Activated CD4-positive, alpha-beta T cell treated with anti-CD3 and anti-CD28 coated beads for 24 hours (primary cell): ENCODE measurements at places on chromosomes 16 and 17.
A peak's percentile ranks its signal among the peaks of the same experiment; 100 is the strongest.

GRCh38 chr16:20023190-20023589 is 50.5 kb downstream of the GPR139 start:
- no peak for DNase-seq

DNA sequence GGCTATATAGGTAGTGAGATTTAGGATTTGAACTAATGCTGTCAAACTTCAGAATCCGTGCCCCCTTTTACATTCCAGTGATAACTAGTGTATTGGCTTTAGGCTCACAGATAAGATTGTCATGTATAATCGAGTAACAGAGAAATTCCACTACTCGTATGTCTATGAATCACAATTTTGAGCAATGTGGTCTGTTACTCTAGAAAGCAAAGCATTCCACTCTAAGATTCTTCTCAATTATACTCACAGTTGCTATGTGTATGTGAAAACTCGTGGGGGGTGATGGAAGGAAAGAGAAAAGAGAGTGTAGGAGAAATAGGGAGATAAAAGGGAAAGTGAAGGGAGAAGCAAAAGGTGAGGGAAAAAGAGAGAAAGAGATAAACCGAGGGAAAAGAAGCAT is 1175.1 kb upstream of the GOT2 start:
- DNase-seq, result no peak

DNA sequence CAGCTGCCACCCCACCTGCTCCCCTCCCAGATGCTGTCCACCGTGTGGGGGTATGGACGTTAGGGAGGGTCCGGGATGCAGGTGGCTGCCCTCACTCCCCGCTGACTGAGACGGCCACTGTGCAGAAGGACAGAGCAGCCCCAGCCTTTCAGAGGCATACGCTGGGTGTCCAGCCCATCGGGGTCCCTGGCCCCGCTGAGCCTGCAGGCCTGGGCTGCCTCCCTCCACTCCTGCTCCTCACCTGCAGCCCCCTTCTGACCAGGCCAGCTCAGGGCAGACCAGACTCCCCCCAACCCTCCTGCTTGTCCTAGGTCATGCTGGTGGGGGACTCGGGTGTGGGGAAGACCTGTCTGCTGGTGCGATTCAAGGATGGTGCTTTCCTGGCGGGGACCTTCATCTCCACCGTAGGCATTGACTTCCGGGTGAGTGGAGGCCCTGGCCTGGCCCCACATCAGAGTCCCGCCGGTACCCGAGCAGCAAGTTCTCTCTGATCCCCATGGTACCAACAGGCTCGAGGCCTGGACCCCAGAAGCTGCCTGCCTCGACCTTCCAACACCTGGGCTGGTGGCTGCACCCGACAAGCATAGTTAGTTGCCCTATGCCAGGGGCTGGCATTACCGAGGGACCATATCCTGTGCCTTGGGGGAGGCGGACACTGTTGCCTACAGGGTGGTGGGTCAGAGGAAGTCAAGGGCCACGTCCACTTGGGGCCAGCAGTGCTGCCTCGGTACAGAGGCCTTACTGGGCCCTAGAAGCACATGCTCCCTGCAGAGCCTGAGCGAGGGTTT is 1.4 kb downstream of the RAB26 start:
- DNase-seq, result peak; percentile 36

- peak; percentile 28 for DNase-seq
Observed at GRCh38 chr16:588639-588888, 1.3 kb upstream of the RAB40C start.

GRCh38 chr16:5064915-5065314 is 841 bp downstream of the C16orf89 start:
- no peak for DNase-seq

DNA sequence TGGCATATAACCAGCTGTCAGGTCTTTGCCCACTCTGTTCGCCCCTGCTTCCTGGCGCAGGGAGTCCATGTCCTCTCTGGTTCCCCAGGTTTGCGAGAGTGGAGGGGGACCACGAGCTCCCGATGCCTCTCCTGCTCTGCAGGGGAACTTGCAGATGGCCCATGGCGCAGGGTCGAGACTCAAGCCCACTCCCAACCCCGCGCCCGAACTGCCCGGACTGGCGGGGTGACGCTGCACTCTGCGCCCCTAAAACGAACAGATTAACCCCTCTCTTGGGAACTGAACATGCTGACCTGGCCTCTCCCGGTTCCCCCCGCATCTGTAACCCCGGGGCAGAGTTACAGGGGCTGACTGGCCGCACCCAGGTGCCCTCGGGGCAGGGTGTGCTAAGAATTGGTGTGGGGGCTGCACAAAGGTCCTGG is 681 bp upstream of the PLA2G15 start:
- no peak for DNase-seq

DNA sequence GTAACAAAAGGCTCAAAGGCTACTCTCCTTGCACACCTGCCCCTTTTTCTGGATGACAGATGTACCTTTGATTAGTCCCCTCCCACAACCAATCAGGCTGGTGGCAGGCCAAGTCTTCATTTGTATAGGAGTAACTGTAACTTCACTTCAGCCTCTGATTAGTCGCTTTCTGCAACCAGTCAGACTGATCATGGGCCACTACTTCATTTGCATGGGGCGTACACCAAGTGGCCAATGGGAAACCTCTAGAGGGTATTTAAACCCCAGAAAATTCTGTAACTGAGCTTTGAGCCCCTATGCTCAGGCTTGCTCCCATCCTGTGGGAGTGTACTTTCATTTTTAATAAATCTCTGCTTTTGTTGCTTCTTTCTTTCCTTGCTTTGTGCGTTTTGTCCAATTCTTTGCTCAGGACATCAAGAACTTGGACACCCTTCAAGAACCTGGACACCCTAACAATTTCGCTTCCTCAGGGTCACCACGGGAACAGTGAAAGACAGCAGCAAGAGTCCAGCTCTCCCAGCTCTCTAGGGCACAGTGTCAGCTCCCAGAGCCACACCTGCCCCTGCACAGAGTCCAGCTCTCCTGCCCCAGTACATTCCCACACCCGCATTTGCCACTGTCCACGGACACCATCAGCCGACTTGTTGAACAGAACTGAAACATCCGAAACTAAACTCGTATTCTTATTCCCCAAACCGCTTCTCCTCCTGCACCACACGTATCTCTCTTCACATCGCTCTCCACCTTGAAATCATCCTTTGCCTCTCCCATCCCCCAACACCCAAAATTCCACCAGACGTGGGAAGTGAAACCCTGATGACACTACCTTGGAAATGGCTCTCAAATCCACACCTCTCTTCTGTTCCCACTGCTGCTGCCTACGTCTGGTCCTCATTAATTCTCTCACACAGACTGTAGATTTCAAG is 53.4 kb downstream of the ABCC12 start:
- no peak for DNase-seq

DNA sequence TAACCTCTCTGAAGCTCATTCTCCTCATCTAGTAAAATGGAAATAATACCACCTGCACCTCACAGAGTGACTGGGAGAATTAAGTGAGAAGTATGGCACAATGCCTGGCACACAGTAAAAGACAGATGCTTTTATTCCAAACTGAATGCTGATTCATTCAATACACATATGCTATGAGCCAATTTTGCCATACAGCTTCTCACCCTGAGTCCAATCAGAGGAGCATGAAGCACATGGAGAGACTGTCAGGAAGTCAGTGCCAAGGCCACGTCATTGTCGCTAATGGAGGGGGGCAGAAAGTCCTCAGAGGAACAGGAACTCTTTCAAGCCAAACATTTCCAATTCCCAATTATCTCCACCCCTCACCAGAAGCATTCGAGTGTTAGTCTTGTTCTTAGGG is 11.6 kb downstream of the MKS1 start:
- DNase-seq, result no peak

GRCh38 chr16:74892574-74893461 is 92.1 kb downstream of the WDR59 start:
- no peak for DNase-seq

GRCh38 chr16:61277849-61278248 is 758.4 kb downstream of the CDH8 start:
- DNase-seq, result no peak

DNA sequence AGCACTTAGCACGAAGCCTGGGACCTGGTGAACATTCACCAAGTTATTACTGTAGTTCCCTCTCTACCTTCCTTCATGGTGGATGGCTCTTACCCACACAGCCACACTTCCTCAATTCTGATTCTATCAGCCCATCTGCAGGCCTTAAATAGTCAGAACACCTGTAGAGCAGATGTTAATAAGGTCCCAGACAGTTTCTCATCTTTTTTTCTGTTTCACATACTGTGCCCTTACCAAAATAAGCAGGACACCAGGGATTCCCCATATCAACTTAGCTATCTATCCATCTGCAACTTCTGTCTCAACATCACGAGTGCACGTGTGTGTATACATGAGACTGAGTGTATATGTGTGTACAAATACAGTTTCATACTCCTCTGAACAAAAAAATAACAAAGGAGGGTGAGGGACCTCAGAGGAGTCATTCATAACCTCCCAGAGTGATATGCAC is 2.8 kb downstream of the RECQL5 start:
- no peak for DNase-seq

- DNase-seq, result no peak
Observed at GRCh38 chr16:80144191-80144590, 396.6 kb upstream of the DYNLRB2 start.

- DNase-seq, result no peak
Observed at GRCh38 chr17:57672971-57673370, 72.1 kb downstream of the CCDC182 start.

GRCh38 chr16:84312783-84313382 is 18.2 kb downstream of the WFDC1 start:
- DNase-seq, result no peak

DNA sequence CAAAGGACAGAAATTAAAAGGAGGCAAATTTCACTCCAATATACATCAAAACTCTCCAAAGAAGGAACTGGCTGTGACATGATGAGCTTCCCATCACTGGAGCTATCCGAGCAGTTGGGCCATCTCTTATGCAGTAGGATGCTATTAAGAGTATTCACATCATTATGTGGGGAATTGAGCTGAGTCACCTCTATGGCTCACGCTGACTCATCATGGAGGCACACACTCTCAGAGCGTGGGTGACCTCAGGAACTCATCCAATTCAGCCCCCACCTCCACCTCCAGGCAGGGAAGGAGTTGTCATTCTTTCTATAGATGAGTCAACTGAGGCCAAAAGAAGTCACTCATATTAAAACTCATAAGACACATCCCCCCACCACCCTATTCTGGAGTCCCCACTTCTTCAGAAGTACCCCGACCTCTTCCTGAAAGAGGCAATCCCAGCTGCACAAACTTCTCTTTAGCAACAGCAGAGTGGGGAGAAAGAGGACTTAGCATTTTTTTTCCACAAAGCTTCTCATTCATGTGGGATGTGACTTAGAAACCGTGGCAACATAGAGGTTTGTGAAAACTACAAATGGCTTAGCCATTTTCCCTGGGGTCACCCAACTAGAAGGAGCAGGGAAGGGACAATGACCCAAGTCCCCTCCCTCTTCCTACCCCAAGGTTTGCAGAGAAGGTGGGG is 32.5 kb downstream of the ABCC12 start:
- peak; percentile 39 for DNase-seq

DNA sequence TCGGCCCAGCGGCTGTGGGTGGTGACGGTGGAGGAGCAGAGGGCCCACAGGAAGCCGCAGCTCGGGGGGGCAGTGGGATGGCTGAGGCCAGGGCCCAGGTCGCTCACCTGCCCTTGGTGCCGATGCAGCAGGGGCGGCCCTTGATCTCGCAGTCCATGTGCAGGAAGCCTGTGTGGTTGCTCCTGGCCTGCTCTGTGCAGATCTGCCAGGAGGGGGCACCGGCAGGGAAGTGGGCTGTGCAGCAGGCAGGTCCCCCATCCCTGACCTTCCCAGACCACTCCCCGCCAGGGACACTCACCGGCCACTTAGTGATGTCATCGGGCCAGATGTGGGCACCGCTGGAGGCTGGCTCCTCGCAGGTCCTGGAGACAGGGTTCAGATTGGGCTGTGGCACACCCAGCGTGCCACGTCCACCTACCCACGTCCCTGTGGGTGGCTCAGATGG is 6.2 kb downstream of the AANAT start:
- DNase-seq, result no peak

GRCh38 chr16:1007284-1007850 is 25.8 kb downstream of the SOX8 start:
- no peak for DNase-seq

- DNase-seq, result no peak
Observed at GRCh38 chr17:76280650-76281049, 15.5 kb downstream of the UBALD2 start.

- peak; percentile 6 for DNase-seq
Observed at GRCh38 chr16:24988593-24989338, 26.4 kb downstream of the ARHGAP17 start.

GRCh38 chr16:27868180-27868579 is 195.3 kb downstream of the GSG1L start:
- DNase-seq, result no peak

- DNase-seq, result no peak
Observed at GRCh38 chr17:73232587-73233373, 28.9 kb downstream of the CPSF4L start.

- DNase-seq, result no peak
Observed at GRCh38 chr17:75317671-75318070, 28.4 kb upstream of the SLC25A19 start.

DNA sequence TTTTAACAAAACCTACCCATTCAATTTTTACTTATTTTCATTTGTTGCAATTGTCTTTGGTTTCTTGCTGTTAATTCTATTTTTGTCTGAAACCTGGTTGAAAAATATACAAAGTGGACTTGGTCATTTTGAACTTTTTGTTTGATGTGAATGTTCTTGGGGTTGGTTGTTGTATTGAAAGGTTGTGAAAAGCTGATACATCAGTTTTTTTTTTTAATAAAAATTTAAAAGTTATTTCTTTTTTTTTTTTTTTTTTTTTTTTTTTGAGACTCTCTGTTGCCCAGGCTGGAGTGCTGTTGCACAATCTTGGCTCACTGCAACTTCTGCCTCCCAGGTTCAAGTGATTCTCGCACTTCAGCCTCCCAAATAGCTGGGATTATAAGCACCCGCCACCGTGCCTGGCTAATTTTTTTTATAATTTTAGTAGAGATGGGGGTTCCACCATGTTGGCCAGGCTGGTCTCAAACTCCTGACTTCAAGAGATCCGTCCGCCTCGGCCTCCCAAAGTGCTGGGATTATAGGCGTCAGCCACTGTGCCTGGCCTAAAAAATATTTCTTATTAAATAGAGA is 28.9 kb downstream of the WIPF2 start:
- no peak for DNase-seq

DNA sequence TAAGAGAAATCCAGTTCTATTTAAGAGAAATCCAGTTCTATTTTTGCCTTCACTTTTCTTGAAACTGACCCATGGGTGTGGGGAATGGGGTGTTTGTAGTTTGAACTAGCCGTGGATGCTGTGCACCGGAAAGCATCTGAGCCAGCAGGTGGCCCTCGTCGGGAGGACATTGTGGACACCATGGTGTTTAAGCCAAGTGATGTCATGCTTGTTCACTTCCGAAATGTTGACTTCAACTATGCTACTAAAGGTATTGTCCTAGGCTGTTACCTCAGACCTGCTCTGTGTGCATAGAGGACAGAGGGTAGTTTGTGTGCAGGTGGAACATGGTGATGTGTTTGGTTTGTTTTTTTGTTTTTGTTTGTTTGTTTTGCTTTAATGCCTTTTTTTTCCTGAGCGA is 3.3 kb downstream of the ATXN2L start:
- DNase-seq, result no peak

- DNase-seq, result no peak
Observed at GRCh38 chr17:77466140-77466539, 325.4 kb downstream of the SEC14L1 start.

- no peak for DNase-seq
Observed at GRCh38 chr17:42087042-42087701, 11.1 kb downstream of the ZNF385C start.

- no peak for DNase-seq
Observed at GRCh38 chr17:13792314-13792713, 190.6 kb upstream of the HS3ST3A1 start.

- DNase-seq, result no peak
Observed at GRCh38 chr17:74637265-74637664, 13.7 kb upstream of the CD300E start.
